ENCODE measurements at places on chromosomes 6 and 20. TPM values are rescaled to one million over a fixed set of nuclear protein-coding genes. Genes with fewer than 3 reads are reported as not detected.
A peak's percentile ranks its signal among the peaks of the same experiment; 100 is the strongest.

GRCh38 chr20:58938078-58938477 is 43.0 kb upstream of the NELFCD start:
- DNase-seq = no peak

DNA sequence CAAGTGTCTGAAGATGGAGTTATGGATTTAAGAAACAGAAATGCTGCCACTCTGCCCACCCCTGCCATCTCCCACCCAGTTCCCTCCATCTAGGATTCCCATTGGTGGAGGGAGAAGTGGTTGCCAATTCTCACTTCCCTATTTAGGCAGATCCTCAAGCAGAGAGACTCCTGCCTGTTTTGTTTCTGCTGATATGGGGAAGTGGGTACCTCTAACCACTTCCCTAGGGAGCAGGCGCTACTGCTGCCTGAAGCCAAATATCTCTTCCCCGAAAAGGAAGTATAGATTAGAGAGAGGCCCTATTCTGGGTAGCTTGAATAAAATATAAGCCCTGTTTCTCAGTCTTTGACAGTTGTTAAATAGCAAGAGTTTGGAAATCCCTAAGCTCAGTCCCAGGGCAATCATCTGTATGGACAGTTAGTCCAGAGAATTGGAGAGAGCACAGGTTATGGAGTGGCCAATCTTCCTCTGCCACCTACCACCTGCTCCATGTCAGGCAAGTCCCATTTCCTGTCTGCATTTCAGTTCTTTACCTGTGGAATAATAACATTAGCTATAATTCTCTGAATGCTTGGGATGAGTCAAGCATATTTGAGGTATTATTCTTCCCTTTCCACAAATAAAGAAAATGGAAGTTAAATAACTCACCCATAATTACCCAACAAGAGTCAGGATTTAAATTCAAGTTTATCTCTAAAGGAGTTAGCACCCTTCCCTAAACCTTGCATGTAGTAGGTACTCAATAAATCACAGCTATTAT is 2.6 kb upstream of the ADGB start:
- no peak for DNase-seq

- DNase-seq = no peak
Observed at GRCh38 chr6:34806738-34807453, 15.0 kb downstream of the BLTP3A start.

DNA sequence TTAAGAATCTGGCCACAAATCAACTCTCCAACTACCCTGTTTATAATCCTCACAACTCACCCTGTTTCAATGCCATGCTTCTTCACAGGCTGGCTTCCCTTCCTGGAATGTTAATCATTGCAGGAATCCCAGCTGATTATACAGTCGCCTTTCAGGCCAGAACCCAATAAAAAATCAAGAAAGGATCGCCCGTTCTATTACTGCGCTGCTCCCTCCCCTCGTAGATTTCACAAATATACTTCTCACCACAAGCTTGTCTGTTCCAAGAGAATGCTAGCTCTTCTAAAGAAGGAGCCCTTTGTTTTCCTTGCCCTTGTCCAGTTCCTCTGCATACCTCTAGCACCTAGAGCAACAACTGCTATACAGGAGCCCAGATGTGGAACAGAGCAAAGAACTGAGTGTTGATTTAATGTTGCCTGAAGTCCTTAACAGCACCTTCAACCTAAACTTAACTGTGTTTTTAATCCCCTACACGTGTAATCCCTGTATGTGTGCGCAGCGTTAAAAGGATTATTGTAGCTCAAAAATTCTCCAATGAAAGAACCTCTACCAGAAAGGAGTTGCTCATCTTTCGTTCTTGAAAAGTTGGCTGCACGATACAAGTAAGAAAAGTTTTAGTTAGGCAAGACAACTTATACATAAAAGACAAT is 988 bp downstream of the ECHDC1 start:
- DNase-seq = no peak

DNA sequence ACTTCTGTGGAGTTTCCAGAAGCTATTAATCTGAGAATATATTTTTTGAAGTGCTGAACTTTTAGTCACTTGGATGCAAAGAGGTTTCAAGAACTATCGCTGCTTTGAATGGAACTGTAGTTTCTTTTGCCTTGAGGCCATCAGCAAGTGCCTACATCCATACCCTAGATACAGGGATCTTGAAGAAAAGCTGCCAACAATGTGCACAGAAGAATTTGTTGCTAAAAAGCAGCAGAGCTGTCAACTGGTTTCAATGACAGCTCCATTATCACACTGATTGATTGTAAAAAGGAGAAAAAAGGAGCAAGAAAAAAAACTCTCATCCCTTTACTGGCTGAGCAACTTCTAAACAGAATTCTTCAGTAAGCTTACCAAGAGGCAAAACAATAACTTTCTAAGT is 251.0 kb upstream of the NRSN1 start:
- no peak for DNase-seq

- DNase-seq = no peak
Observed at GRCh38 chr6:100084316-100084990, 90.4 kb upstream of the MCHR2 start.

DNA sequence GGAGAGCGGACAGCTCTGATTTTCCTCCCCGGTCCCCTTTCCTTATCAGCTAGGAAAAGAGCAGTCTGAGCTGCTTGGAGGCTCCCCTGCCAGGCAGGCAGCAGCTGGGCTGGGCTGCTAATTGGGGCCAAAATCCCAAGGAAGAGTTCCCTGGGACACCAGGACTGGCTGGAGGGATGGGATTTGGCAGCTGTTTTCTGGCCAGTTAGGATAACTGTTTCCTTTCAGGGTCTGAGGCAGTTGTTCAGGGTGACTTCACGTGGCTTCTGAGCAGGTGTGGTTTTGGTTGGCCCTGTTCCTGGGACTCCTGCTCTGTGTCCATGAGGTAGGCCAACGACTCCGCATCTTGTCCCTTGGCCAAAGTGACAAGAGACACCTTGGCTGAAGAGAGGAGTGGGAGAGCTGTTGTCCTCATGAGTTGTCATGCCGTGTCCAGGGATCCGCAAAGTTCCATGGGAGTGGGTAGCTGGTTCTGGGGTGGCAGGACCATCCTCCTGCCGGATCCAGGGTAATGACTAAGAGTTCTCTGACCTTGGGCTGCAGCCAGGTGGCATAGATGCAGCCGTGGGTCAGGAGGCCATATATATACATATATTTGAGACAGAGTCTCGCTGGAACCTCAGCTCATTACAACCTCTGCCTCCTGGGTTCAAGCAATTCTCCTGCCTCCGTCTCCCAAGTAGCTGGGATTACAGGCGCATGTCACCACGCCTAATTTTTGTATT is 21.2 kb downstream of the MRPS18A start:
- DNase-seq = no peak

- no peak for DNase-seq
Observed at GRCh38 chr6:150076196-150076893, 7.4 kb upstream of the ULBP3 start.

DNA sequence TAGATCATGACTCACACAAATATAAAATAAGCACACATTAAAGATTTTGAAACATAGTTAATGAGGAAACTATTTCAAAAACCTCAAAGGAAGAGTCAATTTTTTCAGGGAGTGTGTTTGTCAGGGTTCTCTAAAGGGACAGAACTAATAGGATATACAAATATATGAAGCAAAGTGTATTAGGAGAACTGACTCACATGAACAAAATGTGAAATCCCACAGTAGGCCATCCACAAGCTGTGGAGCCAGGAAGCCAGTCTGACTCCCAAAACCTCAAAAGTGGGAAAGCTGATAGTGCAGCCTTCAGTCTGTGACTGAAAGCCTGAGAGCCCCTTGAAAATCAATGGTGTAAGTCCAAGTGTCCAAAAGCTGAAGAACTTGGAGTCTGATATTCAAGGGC is 898.0 kb upstream of the EYS start:
- DNase-seq = no peak

DNA sequence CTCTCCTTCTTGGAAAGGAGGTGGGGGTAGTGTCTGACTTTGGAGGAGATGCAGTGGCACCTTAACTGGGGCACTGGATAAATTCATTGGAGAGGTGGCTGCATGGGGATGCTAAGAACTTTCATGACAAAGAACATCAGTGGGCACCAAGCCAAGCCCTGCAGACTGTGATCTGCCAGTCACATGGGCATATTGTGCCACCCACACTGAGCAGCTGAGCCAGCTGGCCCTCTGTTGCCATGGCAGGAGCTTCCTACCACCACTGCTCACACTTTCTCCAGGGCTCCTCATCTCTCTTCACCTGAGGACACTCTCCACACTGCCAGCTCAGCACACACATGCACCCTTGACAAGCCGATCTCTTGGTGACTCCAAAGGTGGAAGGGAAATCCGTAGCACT is 715.6 kb downstream of the QKI start:
- DNase-seq = no peak

GRCh38 chr6:106300944-106301343 is 24.6 kb downstream of the ATG5 start:
- DNase-seq = peak; percentile 55

DNA sequence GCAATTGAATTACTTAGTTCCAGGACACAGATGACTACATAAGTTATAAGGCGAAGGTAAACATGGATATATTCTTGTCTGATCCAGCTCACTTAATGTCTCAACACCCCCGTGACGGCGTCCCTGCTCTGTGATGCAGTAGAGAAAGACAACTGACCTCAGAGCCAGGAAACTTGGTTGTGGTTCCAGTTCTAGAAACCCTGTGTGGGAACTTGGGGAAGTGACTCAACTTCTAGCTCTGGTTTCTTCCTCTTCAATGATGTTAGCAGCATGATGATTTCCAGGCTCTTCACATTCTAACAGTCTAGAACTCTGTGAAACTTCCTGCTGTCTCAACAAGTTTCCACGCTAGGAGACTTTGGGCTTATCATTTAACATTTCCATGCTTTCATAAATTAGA is 18.4 kb downstream of the LAMA4 start:
- no peak for DNase-seq

- no peak for DNase-seq
Observed at GRCh38 chr20:61746781-61747180, 318.9 kb downstream of the TAF4 start.

DNA sequence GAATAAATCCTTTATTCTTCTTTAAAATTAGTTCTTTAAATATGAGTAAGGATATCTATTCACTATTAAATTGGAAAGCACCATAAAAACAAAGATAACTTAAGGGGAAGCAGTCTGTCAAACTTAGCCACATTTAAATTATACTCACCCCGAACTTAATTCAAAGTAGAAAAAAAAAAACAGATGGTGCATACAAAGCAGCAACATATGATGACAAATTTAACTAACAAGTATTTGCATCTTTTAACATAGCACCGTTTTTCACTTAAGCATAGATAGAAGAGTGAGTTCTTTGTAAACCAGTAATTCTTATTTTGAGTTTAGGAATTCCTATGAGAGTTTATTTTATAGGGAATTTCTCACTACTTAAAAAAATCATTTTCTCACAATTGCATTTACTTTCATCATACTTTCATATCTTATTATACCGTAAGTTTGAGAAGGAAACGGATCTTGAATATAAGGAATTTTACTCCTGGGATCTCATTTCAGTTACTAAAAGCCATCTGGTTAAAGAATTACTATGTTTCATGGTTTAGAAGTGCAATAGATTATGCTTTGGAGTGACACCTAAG is 828.2 kb upstream of the MAP3K7 start:
- DNase-seq = no peak

- no peak for DNase-seq
Observed at GRCh38 chr6:49764571-49765236, 20.5 kb upstream of the CRISP3 start.

GRCh38 chr6:124961777-124962638 is at the start of gene RNF217:
Gene RNF217 (plus strand): TSS chr6:124962437. CDS start chr6:124962545, 108 bp downstream.
- DNase-seq = peak; percentile 77

GRCh38 chr6:90811596-90812226 is 224.8 kb upstream of the MAP3K7 start:
- DNase-seq = no peak

GRCh38 chr6:133129556-133129955 is 111.6 kb upstream of the EYA4 start:
- no peak for DNase-seq

DNA sequence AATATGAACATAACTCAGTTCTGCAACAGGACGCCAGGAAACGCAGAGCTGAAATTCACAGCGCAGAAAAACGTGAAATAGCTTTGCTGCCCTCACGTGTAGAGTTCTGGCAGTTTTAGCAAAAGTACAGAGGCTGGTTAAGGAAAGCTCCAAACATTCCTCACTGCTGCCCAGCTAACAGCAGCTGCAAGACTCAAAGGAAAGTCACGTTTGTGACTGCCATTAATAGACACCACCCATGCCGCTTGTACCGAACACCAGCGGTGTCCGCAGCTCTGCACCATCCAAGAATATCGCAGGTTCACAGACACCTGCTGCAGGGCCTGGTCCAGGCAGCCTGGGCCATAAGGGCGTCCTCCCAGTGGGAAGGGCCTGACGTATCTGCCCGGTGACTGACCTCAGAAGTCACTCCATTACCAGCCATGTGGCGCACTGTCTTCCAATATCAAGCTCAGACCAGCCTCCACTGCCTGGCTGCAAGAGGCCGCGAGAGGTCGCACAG is 61.4 kb downstream of the WDR27 start:
- DNase-seq = no peak

- DNase-seq = no peak
Observed at GRCh38 chr6:19435755-19436154, 401.4 kb upstream of the ID4 start.

DNA sequence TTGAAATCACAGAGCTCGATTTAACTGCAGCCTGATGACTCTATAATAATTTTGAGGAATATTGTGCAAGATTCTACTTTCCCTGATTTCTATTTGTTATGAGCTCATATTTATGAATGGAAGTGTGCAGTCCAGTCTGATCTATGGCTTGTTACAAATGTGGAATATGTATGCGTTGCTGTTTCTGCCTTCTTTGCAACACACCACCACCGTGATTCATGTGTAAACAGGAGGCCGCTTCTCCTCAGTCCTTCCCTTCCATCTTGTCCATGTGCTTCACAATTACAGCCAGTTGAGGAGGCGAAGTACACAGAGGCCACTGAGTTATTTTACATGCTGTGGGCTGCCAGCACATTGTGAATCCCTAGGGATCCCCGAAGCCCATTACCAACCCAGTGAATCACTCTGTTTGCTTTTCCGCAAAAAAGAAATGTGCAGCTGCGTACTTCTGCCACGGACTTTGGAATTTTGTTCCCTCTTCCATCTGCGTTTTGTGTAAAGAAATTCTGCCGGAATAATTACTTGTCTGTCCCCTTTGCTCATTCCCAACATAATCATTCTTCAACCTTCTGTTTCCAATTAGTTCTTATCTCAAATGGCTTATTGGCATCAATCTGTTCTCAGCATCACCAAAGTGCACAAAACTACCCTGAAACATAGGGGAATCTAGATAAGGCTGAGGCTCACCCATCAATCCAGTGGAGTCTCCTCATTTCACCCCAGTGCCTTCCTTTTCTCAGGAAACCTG is 551.6 kb upstream of the CITED2 start:
- peak; percentile 37 for DNase-seq

The GATA5 gene
- total RNA-seq = 0.18 TPM

The ZNF165 gene
- 2.7 TPM for total RNA-seq

The TCF21 gene
- total RNA-seq = not detected

The TRIM15 gene
- total RNA-seq = not detected

The VSX1 gene
- not detected for total RNA-seq

The TCP11 gene
- total RNA-seq = not detected

The EYA4 gene
- total RNA-seq = not detected

The GTPBP2 gene
- total RNA-seq = 47.0 TPM
